Omental fat pad (tissue), 4 donors: ENCODE measurements at places on chromosomes 3 and 15. TPM values are rescaled to one million over a fixed set of nuclear protein-coding genes. Genes with fewer than 3 reads are reported as not detected.

GATM gene
- 9.7 TPM for total RNA-seq

IGSF10 gene
- 7.0 TPM for total RNA-seq

PARP16 gene
- total RNA-seq, result 8.0 TPM

- no peak for DNase-seq
Measured at GRCh38 chr15:48785195-48785594, 25.7 kb downstream of the CEP152 start.

- no peak for DNase-seq
Measured at GRCh38 chr3:38739396-38739689, 76.7 kb downstream of the SCN10A start.

DNA sequence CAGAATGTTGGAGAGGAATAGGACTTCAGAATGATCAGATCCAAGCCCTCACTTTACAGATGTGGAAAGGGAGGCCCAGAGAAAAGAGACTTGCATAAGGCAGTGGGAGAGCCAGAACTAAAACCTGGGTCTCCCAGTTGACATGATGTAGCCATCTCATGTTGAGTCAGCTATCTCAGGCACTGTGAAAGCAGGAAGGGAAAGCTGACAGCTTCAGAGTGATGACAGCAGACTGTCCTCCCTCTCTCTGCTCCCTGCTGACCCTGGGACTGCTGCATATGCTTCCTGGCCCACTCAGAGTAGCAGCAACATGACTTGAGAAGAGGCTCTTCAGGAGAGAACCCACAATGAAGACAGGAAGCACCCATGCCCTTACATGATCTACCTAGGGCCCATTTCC, 14.7 kb downstream of the FHIT start:
- DNase-seq, result no peak
